Small intestine (tissue), 16 donors: ENCODE measurements at places on chromosomes 16 and 17. TPM values are rescaled to one million over a fixed set of nuclear protein-coding genes. Genes with fewer than 3 reads are reported as not detected.
A peak's percentile ranks its signal among the peaks of the same experiment; 100 is the strongest.

GRCh38 chr17:50169881-50170459 lies 4.2 kb downstream of the SGCA start:
- no peak for DNase-seq

DNA sequence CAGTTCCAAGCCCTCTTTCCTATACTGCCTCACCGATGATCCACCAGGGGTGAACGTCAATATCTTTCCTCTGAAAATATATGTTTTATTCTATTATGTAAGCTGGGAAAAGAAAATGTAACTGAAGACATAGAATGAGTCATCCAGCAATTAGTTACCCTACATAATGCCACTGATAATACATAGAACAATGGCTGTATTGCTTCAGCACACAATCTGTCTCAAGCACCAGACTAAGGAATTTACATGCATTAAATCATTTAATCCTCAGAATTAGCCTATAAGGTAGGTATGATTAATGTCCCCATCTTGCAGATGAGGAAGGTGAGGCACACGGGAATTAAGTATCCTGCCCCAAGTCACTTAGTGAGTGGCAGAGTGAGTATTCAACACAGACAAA lies 472.8 kb downstream of the TOX3 start:
- no peak for DNase-seq

DNA sequence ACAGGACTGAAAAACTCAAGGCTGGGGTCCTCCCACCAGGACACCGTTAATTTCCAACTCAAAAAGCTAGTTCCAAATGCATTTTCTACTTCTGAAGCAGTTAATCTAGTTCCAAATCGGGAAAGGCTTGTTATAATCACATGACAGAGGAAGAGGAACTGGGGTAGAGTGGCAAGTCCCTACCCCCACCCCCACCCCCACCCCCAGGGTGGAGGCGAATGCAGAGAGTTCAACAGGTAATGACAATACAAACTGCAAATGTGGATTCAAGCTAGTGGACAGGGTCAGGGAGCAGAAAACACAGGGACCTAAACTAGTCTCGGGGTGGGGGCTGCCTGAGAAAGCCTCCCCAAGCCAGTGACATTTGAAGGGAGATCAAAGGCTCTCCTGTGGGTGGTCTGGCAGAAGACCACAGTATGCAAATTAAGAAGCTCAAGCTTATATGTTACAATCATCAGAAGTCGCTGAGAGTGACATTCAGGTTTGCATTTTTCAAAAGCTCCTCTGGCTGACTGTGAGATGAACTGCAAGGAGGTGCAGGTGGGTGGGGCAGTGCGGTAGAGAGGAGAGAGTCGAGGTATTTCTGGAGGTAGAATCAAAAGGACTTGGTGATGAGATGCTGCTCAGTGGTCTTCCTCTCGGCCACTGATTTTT lies 56.4 kb upstream of the SLC25A19 start:
- no peak for DNase-seq

- no peak for DNase-seq
These were observed 42.1 kb downstream of the PRSS54 start for GRCh38 chr16:58252716-58253115.

DNA sequence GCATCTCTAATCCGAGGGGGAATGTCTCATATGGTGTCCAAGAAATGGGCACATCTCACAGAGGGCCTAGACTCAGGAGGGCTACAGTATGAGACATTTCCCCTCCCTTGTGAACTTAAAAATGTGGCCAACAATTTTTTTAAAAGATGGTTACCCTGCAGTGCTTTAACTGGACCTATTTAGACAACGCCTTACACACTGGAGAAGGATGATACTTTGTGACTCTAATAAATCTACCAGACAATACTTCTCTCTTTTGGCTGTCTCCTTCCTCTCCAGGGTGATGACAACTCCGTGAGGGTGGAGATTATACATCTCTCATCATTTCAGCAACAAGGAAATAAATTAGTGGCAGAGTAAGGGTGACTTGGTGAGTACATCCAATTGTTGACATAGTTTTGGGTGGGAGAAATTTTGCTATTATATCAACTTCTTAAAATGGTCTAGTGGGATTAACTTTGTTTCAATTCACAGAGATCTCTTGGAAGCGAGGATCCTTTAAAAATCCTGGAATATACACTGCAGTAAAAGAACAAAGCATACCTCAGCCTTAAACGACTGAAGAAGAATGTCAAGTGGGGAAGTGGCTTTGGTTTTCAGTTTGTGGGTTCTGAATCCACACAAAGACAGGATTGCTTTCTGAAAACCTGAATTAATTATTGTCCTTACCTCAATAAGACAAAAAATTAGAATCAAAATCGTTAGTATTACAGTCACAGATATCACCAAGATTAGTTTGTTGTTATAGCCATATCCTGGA lies 89.8 kb downstream of the KPNA2 start:
- DNase-seq: no peak

DNA sequence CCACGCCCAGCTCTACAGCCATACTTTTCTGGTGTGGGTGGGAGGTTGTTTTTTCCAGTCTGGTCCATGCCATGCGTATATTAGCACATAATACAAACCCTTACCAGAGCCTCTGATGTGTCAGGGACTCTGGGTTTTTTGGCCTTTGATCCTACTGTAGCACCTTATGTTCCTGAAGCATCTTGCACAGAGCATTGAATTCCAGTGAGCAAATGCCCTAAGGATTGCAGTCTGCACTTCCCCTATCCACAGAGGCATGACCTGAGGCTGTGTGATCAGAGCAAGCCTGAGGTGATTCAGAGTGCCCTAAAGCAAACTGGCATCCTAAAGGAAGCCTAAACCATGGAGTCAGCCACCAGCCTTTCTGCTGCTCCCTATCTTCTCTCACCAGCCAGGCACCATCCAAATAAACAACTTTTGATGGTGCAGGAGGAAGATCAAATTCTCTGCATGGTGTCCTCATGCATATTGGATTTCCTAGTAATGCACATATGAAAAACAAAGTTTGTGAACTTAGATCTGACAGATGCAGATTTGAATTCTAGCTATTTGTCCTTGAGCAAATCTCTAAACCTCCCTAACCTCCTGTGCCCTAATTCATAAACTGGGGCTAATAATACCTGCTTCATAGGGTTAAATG lies 41.2 kb upstream of the HAS3 start:
- DNase-seq: no peak

DNA sequence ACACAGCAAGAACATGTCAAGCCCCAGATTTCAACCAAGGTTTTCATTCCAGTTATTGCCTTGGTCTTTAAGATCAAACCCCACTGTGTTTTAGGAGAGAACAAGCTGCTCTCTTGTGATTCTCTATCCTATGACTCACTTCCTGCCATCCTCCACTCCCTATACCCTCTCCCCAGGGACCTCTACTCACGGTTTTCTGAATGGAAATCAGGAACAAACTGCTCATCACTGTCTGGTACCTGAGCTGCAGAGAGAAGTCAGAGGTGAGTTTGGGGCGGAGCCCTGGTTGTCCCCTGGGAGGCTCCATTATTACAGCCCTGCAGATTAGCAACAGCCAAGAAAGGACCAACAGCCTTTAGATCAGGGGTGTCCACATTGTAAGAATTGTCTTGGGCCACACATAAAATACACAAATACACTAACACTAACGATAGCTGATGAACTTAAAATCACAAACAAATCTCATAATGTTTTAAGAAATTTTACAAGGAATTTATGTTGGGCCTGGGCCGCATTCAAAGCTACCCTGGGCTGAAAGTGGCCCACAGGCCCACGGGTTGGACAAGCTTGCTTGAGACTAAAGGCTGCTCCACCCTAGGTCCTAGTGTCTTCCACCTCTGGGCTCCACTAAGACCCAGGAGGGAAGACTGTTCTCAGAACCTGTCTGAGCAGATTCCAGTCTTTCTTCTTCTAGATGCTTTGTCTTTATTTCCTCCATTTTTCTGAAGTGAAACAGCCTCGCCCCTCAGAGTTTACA lies 9.7 kb downstream of the ETV4 start:
- no peak for DNase-seq

- no peak for DNase-seq
These were observed 2.7 kb downstream of the METRN start for GRCh38 chr16:717450-718245.

- peak; percentile 85 for DNase-seq
These were observed 8.7 kb upstream of the SYNGR2 start for GRCh38 chr17:78159575-78160158.

- DNase-seq: no peak
These were observed 76.6 kb downstream of the BMERB1 start for GRCh38 chr16:15510992-15511391.

GRCh38 chr16:21684199-21684598 lies 20.4 kb downstream of the OTOA start:
- peak; percentile 8 for DNase-seq

DNA sequence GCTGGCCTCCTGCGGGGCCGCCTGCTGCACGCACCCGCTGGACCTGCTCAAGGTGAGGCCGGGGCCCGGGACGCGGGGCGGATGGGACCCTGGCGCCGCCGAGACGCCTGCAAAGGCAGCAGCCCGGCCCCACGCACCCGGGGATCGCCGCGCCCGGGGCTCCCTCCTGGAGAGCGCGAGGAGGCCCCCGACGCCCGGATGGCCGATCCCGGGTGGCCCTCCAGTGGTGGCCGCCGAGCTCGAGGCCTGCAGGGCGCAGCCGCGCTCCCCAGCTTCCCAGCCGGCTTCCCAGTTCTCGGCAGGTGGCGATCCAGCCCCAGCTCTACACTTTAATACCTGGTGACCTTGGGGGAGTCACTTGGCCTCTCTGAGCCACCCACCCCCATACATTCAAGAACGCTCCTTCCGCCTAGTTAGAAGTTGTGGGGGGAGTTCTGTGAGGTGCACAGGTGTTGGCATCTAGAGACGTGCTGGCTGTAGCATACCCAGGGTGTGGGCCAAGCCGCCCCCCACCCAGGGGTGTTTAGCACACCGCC lies 452 bp downstream of the SLC25A10 start:
- peak; percentile 55 for DNase-seq

DNA sequence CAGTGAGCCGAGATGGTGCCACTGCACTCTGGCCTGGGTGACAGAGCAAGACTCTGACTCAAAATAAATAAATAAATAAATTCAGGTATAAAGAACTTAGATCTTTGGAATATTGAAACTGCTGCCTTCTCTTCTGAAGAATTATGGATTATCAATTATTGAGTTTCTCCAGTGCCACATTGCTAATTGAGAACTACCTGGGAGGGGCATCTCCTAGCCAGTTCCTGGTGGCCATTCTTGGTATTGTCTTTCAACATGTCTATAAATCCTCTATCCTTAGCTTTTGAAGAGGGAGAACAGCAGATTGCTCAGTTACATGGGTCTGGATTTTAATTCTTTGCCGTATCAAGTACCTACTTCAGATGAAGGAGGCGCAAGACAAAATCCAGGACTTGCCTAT lies 29.2 kb downstream of the CALCOCO2 start:
- no peak for DNase-seq

- no peak for DNase-seq
These were observed 140.7 kb downstream of the PRKCB start for GRCh38 chr16:23976524-23976923.

- no peak for DNase-seq
These were observed 359 bp upstream of the ITGAE start for GRCh38 chr17:3801347-3801746.

- peak; percentile 9 for DNase-seq
These were observed 58.0 kb upstream of the FAM20A start for GRCh38 chr17:68658999-68659780.

- no peak for DNase-seq
These were observed 98.2 kb upstream of the WSCD1 start for GRCh38 chr17:5971969-5972368.

- DNase-seq: no peak
These were observed 16.4 kb downstream of the CDYL2 start for GRCh38 chr16:80788027-80788426.

- no peak for DNase-seq
These were observed 82.3 kb downstream of the MARCHF10 start for GRCh38 chr17:62725791-62726249.

DNA sequence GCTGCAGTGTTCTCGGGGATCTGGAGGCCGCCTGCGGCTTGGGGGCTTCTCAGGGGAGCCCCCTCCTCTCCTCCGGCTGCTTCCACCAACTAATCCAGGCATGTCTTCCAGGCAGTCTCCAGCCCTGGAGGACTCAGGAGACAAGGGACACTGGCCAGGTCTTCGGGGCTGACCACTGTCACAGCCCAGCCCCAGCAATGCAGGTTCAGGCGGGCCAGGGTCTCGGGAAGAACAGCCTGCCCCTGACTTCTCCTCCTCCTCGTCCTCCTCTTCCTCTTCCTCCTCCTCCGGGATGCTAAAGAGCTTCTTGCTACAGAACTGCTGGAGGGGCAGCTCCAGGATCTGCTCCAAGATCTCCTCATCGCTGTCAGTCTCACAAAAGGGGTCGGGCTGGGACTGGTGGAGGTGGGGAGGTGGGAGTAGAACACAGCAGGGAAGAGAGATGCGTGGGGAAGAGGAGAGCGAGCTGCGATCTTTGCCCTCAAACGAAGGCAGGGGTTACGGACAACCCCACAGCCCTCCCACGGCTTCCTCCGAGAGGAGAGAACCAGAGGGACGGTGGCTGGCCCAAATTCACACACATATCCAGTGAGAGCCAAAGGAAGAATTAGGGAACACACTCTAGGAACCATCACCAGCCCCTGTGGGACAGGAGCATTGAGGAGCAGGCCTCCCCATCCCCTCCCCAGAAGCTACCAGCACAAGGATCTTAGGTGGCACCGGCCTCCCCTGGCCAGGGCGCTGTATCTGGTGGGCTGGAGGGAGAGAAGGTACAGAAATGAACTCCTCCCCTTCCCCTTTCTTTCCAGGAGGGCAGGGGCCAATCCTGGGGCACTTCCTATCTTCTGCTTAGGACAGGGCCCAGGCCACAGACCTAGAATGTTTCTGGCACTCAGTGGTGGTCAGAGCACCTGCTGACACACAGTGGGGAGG lies 19.3 kb downstream of the TSPOAP1 start:
- no peak for DNase-seq

- DNase-seq: no peak
These were observed 724 bp downstream of the GAA start for GRCh38 chr17:80101946-80102663.

DNA sequence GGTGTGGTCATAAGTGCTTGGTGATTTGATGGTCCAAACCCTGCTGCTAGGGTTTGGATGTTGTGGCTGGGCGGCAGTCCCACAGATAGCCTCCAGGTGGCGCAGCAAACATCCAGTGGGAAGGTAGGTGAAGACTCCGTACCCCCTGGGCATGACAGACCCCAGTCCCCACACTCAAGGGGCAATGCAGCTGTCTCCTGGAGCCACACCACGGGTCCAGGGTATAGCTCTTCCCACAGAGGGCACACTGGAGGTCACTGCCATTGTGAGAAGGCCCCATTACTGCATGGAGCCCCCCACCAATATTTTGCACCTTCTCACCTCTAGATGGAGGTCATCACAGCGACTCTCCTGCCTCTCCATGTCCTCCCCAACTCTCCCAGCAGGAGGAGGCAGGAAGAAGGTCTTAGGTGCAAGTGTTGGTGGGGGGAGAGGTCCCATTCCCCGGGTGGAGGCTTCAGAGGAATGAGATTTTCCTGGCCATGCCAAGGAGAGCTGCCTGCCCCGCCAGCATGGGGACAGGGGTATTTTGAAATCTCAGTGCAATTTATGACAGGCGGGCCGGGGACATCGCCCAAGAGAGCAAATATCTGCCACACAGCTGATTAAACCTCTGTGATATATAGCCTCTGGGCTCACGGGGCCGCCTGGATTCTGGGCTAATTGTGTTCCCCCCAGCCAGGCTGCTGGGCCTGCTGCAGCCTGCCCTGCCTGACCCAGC lies 17.1 kb upstream of the C17orf113 start:
- peak; percentile 58 for DNase-seq

SLC16A5 gene
- polyA plus RNA-seq: 23.5 TPM

HS3ST3A1 gene
- 0.44 TPM for polyA plus RNA-seq

CACNG1 gene
- polyA plus RNA-seq: not detected

GPRC5C gene
- polyA plus RNA-seq: 41.3 TPM

SCARF1 gene
- polyA plus RNA-seq: 4.2 TPM

SMTNL2 gene
- 10.4 TPM for polyA plus RNA-seq

SPN gene
- 1.1 TPM for polyA plus RNA-seq

MYOCD gene
- under 0.01 TPM for polyA plus RNA-seq

KIF18B gene
- 7.2 TPM for polyA plus RNA-seq

ACTG1 gene
- 3,459 TPM for polyA plus RNA-seq

OTOP3 gene
- 31.8 TPM for polyA plus RNA-seq
